ENCODE measurements at places on chromosomes 1 and 21.

DNA sequence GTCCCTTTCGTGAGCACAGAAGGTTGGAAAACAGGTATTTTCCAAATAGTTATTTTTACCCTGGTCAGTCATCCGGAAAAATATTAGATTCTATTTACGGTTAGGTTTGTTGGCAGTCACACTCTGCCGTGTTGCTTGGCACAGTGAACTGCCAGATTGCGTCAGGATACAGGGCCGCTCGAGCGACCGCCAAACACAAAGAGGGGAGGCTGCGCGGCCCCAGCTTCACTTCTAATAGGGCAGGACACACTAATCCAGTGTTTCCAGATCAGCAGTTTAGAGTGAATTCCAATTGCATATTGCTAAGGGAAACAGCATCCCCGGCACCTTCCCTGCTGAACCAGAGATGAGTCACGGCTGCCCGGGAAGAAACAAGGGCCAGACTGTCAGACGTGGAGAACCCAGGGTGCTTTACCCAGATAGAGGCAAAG lies 22.9 kb downstream of the UMODL1 start:
- DNase-seq: no peak

DNA sequence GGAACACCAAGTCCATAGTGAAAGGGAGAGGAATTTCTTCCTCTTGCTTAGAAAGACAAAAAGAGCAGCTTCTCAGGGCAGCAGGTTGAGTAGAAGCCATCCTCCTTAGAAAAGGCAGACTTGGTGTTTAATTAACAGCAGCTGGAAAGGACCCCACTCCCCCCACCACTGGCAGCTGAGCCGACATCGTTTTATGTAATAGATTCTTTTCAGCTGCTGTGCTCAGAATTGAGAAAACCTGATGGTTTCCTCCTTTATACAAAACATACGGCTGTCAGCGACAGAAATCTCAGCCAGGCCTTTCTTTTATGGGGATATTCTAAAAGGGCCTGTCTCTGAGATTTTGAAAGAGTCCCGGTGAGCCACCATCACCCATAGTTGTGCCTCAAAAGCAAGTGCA lies 49.9 kb downstream of the MAN1C1 start:
- no peak for DNase-seq

DNA sequence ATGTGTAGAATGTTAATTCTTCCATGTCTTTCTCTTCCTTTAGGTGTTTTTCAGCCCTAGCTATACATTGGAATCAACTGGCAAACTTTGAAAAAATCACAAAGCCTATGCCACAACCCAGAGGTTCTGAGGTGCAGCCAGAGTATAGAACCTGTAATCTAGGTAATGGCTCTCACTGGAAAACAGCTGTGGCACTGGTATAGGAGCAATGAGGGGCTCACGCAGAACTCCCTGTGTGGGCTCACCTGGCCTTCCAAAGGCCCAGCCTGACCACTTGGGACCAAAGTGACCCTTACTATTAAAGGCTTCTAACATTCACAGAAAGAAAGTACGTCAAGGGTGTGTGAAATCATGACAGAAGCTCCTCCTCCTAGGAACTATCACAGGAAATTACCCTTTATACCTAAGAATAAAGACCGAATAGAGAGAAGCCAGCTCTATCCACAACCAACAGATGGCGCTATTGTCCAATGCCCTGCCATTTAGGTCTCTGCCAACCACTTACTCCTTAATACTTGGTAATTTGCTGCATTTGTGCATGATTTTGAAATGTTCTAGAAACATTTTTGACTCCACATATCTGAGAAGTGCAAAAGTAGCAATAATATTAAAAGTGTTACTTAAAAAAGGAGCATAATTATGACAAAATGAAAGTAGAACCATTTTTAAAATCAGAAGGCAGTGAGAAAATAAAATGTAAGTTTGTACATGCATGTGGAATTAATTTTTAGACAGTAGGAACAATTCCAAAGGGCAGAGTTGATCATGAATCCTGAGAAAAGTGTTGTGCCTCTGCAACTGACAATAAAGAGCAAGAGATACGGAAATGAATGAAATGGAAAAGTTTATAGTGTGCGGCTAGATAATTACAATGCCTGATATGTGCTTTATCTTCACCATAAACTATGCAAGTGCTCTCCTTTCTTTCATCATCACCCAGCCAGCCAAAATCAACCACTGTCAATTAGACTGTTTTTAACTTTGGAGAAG lies 93.1 kb upstream of the HAO2 start:
- DNase-seq: peak; percentile 66

DNA sequence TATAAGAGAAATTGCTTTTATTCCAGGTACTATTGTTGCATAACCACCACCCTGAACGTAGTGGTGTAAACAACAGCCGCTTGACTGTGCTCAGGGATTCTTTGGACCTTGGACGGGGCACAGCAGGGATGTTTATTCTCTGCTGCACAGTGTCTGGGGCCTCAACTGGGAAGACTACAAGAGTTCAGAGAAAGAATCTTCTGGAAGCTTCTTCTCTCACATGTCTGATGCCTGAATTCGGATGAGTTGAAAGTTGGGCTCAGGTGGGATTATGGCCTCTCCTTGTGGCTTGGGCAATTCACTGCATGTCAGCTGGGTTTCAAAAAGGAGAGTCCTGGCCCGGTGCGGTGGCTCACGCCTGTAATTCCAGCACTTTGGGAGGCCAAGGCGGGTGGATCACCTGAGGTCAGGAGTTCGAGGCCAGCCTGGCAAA lies 19.0 kb upstream of the SSBP3 start:
- DNase-seq: no peak

- no peak for DNase-seq
Measured at GRCh38 chr21:44327603-44327974, 11.6 kb downstream of the CFAP410 start.

- DNase-seq: no peak
Measured at GRCh38 chr1:246793356-246793896, 69.2 kb downstream of the SCCPDH start.

GRCh38 chr1:5728663-5729355 lies 263.4 kb downstream of the NPHP4 start:
- no peak for DNase-seq

DNA sequence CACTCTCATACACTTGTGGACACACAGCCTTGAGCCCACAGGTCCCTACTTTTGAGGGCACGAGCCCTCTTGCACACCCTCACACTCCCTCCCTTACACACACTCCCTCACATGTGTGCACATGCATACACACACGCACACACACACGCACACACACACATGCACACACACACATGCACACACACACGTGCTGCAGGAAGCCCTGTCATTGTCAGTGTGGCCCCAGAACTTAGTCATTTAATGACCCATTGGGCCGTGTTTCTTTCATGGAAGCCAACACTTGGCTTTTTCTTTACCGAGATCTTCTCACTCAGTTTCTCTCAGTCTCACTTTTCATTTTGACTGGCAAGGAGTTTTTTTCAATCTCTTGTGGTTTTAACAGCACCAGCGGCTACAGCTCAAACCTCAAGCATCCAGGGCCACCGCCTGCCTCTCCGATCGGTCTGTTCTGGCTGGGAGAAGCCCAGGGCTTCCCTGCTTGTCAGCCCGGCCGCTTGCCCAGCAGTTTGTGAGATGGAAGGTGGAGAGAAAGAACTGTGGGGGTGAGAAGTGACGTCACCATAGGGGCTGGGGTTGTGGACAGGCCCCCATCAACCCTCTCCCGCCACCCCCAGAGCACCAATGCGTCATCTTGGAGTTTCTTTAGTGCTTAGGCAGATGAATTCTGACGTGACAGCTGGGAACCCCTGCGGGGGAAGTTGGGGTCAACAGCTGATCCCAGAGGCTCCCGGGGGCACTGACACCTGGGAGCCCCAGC lies 15.8 kb upstream of the TNFRSF8 start:
- DNase-seq: no peak
